ENCODE measurements at places on chromosomes 6 and 20.

GRCh38 chr6:32096394-32097258 is 12.5 kb downstream of the TNXB start:
- DNase-seq: no peak

GRCh38 chr6:38353310-38354036 is 286.3 kb downstream of the BTBD9 start:
- DNase-seq: no peak

GRCh38 chr6:165660857-165661663 is 2.0 kb downstream of the PDE10A start:
- no peak for DNase-seq

GRCh38 chr6:66735106-66735890 is 1028.3 kb upstream of the EYS start:
- peak; percentile 31 for DNase-seq

DNA sequence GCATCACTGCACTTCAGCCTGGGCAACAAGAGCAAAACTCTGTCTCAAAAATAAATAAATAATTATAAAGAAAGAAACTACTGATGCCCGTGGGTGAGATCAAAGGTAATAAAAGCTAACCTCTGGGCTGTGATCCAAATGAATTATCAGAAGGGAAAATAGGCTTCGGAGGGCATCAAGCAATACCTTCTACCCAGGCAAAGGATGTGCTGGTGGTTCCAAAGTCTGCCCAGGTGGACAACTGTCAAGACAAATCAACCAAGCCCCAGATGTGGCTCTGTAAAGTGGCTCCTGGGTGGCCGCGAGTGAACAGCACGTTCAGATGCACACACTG is 95.6 kb downstream of the SCML4 start:
- no peak for DNase-seq

- DNase-seq: no peak
Measured at GRCh38 chr20:63495167-63495720, 3.6 kb downstream of the EEF1A2 start.

DNA sequence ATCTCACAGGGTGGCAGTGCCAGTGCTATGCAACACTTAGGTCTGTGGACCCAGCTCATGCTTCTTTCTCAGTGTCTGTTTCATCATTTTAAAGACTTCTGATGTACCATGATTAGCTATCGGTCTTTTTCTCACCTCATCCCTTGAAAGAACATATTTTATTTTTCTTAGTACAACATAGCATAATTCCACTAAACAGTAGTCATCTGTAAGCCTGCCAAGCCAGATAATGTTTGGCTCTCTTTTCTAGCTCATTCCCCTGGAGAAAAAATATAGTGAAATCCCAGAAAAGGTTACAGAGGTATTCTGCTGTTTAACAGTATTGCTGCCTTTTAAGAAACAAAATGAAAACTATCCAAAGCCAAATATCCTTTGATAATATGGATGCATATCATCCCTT is 177.0 kb upstream of the MMS22L start:
- DNase-seq: no peak

DNA sequence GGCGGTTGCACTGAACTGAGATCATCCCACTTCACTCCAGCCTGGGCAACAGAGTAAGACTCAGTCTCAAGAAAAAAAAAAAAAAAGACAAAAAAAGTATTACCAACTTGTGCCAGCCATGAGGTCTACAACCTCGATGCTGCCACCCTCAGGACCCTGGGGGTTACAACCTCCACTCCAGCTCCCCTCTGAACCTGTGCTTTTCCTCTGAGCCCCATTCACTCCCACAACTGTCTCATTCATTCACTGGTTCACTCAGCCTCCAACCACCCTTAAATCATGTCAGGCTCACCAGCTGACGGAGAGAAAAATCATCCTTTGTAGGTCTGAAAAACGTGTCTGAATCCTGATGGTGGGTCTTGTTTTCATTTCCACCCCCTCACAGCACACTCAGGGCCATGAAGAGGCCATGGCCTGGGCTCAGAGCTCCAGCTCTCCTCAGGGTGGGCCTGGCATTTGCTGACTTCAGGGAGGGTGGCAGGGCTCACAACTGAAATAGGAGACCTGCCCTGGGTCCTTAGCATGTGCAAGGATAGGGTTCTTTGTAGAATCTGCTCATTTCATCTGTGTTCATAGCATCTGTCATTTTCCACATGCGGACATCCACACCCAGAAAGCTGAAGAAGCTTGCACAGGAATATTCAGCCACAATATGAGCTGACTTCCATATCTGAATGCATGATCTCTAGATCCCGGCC is 1.9 kb upstream of the ULBP1 start:
- no peak for DNase-seq

DNA sequence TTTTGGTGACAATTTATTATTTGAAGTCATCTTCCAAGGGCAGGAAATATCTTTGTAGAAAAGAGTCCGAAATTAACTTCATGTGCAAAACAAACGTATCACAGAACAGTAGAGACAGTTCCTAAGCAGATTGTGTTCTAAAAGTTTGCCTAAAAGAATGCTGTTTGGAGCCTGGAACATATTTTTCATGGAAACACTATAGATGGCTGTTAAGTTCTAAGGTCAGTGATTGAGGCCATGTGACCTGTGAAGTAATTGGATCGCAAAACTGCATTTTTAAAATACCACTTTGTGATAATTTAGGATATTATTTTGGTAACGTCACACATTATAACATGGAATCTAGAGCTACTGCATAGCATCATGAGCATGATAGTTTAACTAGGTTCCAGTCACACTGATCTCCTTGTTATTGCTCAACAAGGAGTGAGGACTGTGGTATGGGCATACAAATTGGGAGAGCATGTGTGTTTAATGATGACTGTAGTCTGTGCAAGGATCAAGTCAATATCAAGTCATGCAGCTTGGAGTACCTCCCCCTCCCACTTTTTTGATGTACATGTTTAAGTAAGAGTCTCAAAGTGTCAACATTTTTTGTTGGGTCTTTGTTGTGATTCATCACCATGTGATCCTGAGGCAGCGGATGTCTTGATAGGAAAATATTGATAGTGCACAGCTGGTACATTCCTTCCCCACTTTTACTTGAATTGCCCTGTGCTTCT is 609.3 kb upstream of the CITED2 start:
- no peak for DNase-seq

DNA sequence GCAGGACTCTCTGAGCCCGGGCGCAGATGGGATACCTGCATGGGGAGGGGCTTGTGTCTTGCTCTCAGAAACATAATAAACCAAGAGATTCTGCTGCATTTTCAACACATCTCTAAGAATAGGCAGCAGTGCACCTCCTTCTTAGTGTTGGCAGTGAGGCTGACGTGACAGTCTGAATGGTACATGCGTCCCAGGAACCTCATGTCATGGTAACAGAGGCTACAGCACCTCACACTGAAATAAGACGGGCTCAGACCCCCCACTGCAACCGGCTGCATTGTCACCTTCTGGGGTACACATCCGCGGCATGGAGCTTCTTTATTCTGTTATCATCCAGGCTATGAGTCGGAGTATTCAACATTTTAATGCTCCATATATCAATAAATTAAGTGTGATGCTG is 397.3 kb upstream of the AGPAT4 start:
- DNase-seq: no peak

- DNase-seq: no peak
Measured at GRCh38 chr6:27312950-27313271, 838 bp upstream of the POM121L2 start.

GRCh38 chr6:15285682-15286294 is 39.9 kb downstream of the JARID2 start:
- DNase-seq: no peak

GRCh38 chr6:28643017-28643740 is 117.5 kb downstream of the GPX5 start:
- no peak for DNase-seq

GRCh38 chr6:6750594-6751265 is 162.2 kb downstream of the LY86 start:
- DNase-seq: no peak

DNA sequence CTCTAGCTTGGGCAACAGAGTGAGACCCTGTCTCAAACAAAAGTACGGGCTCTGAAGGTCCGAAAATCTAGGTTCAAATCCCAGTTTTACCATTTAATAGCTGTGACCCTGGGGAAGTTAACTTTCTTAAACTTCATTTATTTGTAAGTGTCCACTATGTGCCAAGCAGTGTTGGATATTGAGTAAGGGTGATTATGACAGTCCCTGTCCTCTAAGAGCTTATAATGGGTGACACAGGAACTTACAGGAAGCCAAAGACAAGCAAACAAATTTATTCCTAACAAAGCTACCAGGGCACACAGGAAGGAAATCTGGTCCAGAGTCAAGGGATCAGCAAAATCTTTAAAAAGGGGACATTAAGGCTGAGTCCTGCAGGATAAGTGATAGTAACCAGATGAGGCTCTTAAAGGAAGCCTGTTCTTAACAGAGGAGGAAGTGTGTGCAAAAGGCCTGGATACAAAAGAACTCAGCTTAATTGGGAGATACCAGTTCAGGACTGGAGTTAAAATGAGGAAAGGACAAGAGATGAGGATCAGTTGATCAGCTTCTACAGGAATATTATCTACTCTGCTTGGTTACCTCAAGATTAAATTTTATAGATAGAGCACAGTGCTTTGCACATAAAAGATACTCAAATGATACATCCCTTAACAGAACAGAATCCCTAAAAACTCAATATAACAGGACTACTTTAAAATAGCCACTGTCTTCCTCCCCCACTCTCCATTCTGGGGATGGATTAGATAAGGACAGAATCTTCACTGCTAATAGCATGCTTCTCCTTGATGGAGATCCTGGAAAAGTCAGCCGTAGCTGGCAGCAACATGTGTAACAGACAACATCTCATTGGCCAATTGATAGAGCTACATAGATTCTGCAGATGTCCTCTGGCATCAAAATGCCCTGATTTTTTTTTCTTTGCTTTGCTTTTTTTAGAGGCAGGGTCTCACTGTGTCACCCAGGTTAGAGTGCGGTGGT is 6.1 kb downstream of the SNX3 start:
- DNase-seq: no peak

DNA sequence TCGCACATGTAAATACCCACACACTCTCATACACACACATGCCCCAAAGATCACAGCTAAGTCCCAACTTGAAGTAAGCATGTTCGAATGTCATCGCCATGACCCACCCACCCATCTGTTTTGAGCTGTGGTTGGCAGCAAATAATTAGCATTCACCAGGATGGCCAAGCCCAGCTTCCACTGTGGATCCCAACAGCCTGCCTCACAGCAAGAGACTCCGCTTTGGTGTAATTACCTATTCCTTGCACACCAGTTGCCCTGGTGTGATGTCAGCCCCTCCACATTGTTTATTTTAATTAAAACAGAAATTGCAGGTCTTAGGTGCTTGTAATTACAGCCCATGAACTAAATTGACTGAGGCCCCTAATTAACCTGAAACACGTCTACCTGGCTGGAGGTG is 81.1 kb downstream of the MAFB start:
- DNase-seq: no peak

GRCh38 chr20:63363981-63364561 is 2.9 kb upstream of the CHRNA4 start:
- DNase-seq: no peak

DNA sequence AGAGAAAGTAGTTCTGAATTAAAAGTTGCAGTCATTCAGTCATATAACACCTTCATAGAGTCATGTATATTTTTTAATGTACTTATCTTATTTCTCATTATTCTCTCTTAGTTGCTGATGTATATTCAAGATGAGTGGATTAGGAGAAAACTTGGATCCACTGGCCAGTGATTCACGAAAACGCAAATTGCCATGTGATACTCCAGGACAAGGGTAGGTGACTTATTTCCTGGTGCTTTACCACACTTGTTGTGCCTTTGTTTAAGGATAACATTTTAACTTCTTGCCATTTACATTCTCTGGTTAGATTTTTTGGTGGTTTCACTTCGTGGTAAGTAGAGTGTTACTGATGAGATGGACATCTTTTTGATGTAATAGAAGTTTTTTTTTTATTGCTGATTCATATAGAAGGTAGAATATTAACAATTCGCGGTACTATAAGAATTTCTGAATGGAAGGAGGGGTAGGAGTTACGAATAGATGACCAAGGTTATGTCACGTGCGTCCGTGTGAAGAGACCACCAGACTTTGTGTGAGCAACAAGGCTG is 120.5 kb downstream of the NCOA3 start:
- DNase-seq: no peak

- DNase-seq: no peak
Measured at GRCh38 chr20:48971956-48972355, 50.4 kb downstream of the ARFGEF2 start.

DNA sequence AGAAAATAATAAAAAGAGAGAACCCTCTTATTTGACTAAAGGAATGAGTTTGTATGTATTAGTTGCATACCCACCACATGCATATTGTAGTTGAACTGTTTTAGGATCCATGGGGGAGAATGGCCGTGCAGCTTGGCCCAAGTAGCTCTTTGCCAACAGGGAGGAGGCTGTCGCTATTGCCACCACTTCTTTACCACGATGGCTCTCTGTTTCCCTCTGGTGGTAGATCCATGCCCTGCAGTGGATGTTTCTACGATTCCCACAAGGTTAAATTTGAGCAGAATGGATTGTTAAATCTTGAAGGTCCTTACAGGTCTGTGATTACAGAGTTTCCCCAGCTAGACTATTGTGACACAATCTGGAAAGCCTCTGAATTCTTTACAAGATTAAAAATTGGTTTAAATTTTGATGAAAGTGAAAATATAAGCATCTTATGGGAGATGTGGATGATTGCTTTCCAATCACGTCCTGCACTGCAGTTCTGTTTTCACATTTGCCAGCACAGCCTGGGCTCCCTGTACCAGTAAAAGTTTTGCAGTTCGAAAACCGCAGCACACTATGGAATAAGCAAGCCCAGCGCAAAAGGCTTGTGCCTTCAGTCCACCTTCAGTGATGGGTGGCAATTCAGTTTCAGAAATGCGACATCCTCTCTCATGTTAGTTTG is 34.4 kb upstream of the FNDC1 start:
- DNase-seq: peak; percentile 59

DNA sequence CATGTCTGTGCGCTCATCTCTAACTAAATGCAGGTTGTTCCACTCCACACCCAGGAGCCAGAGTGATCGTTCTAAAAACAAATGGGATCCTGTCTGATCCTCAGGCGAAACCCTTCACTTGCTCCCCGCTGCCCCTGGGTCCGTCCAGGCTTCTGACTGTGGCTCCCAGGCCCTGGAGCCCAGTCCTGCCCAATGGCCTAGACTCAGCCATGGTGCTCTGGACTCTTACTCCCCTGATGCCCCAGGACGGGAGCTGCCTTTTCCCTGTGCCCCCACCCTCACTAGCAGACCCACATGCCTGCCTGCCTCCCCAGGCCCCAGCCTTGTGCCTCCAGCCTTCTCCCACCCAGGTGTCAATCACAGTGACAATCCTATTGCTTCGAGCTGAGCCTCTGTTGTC is 256.7 kb downstream of the BMP7 start:
- no peak for DNase-seq

DNA sequence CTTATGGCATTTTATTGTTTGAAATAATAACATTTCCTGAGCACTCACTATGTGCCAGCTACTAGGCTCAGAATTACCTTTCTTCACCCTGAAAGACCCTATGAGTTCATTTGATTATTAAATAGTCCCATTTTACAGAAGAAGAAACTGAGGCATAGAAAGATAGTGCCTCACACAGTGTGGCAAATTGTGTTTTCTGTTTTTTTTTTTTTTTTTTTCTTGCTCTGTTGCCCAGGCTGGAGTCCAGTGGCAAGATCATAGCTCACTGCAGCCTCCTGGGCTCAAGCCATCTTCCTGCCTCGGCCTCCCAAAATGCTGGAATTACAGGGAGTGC is 59.7 kb upstream of the PTPN1 start:
- no peak for DNase-seq
